ENCODE measurements at places on chromosomes 7 and 10. TPM values are rescaled to one million over a fixed set of nuclear protein-coding genes. Genes with fewer than 3 reads are reported as not detected.

The TEX36 gene
- not detected for polyA plus RNA-seq

DNA sequence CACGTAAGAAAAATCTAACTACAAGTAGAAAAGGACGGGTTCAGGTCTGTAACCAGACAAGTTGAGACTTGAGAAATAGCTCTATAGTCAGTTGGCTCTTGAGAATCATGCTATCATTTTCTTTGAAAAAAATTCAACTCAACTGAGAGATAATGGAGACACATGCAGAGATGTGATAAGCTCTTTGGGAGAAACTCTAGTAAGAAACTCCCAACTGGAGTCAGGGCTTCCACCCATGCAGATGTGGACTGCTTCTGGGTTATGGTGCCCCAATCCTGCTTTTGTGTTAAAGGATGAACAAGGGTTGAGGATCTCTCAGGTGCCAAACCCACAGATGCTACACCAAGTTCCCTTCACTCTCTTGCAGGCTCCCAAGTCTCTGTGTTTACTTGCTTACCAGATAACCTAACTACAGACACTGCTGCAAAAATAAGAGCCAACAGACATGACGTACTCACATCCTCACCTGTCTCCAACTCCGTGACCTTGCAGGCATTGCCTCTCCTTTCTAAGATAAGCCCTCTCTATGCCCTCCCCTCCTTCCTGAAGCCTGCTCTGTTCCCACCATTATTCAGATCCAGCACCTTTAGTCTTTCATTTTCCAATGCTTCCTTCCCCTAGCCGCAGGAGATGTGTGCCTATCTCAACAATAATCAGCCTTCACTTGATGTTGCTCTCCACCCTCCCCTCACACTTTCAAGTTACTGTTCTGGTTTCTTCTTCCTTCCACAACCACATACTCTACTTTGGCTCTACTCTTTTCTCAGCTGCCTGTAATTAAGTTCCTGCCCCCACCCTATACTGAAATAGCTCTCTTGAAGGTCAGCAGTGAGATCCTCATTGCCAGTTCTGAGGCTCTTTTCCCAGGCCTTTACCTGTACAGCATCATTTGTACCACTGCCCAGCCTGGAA lies 130.0 kb downstream of the ICA1 start:
- no peak for DNase-seq

DNA sequence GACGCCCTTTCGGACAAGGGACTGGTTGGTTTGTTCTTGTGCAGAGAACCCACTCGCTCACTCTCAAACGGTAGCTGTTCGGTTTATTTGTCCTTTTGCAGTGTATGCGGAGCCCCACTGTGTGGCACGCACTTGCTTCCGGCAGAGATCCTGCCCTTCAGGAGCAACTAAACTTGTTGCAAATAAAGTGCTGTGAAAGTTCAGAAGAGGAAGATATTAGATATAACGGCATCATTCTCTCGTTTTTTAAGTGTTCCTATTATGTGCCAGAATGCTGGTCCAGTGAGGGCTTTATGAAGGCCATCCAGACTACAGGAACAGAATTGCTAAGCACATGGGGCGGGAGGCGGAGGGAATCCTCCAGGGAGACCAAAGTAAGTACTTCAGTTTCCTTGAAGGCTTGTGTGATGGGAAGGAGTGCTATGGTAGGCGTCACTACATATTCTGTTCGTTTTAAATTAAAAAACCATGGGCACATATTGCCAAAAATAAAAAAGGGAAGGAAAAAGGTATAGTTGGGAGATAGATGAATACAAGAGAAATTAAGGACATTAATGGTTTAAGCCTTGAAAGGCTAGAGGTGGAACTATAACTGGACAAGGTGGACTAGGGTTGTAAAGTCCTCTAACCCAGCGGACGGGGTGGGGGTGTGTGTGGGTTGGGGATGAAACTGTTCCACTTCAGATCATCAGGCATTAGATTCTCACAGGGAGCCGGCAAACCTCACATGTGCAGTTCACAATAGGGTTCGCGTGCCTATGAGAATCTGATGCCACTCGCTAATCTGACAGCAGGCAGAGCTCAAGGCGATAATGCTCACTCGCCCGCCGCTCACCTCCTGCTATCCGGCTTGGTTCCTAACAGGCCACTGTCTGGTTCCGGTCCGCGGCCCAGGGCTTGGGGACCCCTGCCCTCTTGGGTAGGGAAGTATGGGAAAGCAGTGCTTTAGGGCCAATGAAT lies 704 bp upstream of the ERLIN1 start:
- DNase-seq: no peak

The SHTN1 gene
- 26.4 TPM for polyA plus RNA-seq

DNA sequence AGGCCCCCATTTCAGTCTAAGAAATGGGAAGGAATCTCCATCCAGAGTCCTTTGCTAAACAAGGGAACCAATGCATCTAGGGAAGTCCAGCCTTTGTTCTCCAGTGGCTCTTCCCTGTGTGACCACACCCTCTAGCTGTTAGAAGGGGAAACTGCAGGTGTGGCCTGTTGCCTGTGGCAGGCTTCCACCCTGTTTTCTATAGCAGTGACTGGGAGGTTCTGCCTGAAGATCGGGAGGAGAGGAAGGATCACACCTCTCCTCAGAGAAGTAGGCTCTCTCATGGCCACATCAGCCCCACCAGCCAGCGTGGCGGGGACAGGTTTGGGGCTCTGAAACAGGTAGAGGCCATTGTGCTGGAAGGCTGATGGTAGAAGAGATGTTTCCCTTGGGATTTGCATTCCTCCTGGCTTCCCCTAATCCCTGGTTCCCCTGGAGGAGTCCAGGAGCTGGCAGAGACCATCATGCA lies 47.7 kb upstream of the TRIM8 start:
- no peak for DNase-seq

DNA sequence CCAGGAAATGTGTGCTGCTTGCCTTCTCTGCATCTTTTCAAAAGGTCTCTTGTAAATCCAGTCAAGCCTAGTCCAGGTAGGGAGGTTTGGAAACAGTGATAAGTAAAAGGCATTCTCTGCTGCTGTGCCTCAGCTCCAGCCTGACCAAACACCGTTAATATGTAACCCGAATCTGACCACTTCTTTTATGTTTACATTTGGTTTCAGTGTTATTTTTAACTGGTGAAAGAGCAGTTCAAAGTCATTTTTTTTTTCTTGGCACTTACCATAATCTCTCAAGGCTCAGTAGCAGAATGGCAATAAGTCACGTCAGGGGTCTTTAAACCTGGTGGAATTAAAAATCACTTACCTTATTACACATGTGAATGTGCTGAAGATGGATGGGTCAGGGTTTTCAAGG lies 216.8 kb downstream of the PTEN start:
- no peak for DNase-seq

The PDCD11 gene
- polyA plus RNA-seq: 31.3 TPM

The CHCHD2 gene
- 257 TPM for polyA plus RNA-seq

- no peak for DNase-seq
Measured at GRCh38 chr10:97050205-97050745, 135.5 kb downstream of the SLIT1 start.

The PRSS2 gene
- not detected for polyA plus RNA-seq

DNA sequence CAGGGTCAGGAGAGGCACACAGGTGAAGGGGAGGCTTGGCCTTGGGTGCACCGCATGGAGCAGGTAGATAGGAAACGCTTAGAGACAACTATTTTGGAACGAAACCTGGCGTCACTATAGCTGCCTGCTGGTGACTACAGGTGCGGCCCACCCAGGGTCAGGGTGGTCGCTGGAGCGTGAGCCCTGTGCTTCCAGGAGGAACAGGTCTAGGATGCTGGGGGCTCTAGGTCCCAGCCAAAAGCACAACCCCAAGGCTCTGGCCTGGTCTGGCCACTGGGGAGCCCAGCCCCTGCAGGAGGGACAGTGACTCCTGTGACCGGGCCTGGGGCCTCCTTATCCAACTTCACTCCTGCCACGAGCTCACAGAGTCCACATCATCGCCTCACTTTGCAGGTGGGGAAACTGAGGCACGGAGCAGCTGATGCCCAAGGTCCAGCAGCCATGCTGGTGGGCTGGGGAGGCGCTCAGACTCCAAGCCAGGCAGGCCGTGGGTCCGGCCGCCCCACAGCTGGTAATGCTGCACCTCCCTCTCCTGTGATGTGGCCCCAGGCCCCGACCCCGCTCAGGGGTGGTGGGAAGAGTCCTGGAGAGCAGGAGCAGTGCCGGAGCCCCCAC lies 9.0 kb downstream of the LFNG start:
- no peak for DNase-seq

GRCh38 chr10:61992671-61993668 lies 91.5 kb downstream of the ARID5B start:
- DNase-seq: no peak

DNA sequence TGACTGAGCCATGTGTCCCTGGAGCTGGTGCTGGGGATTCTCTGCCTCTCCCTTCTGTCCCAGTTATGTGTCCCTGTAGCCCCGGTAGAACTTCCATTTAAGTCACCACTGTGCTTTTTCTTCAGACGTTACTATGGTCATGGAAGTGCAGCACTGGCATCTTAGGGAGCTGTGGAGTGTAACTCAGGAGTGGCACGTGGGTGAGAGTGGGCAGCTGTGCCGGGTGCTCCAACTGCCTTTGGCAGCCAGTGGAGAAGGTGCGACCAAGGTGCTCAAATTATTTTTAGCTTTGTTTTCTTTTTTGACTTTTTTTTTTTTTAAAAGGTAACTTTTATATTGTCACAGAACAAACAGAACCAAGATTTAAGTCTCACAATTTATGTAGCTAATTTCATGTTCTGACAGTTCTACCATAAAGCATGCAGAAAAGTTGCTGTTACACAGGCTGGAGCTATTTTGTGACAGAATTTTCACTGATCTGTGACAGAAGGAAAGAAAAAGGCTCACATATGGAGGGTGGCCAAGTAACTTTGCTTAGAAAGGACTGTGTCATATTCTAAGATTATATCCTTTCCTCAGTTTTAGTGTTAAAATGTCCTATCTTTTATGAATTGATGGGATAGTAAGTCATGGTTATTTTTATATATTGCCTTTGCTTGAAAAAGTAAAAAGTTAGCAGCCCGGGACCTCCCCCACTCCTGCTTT lies 73.9 kb downstream of the SH2D4B start:
- DNase-seq: no peak

The LYZL2 gene
- not detected for polyA plus RNA-seq

- DNase-seq: no peak
Measured at GRCh38 chr10:77190291-77190690, 447.3 kb downstream of the KCNMA1 start.

The AS3MT gene
- polyA plus RNA-seq: 19.5 TPM

The NAT16 gene
- not detected for polyA plus RNA-seq

DNA sequence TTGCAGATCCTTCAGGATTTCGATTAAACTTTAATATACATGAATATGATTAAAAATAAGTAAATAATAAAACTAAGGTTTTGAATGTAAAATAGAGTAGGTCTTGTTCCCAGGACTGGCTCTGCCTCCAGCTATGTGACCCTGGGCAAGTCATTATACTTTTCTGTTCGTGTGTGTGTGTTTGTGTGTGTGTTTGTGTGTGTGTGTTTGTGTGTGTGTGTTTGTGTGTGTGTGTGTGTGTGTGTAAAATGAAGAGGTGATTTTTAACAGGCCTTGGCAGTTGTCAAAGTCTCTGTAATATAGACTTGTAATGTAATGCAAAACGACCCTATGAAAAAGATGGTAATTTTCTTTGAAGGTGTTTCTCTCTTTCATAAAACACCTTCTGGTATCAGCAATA lies 79.2 kb downstream of the HGF start:
- no peak for DNase-seq

- DNase-seq: no peak
Measured at GRCh38 chr10:27241010-27241651, 534 bp upstream of the ACBD5 start.

GRCh38 chr10:119342335-119342734 lies 135.0 kb downstream of the GRK5 start:
- DNase-seq: no peak

DNA sequence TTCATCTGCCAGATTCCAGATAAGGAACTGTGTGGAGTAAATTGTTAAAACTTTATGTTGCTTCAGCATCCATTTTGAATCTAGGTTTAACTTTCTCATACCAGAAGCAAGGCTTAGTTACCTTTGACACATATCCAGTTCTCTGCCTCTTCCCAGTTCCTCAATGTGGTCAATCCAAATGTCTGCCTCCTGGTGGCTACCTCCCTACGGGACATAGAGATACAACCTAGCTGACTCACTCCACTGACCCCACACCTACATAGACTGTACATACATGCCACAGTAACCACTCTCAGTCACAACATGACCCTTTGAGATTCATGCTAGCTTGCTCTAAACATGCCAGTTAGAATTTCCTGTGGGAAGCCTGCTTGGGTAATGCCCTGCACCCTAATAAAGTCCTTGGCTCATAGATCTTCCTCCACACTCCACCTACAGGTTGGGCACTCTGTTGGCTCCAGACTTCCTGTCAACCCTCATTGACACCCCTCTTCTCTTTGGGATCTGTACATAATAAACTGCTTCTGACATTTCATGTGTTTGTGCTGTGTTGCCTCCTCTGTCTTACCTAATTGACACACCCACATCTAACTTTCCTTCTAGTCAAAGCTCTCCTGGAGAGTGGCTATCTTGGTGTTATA lies 278.1 kb downstream of the HTR7 start:
- no peak for DNase-seq

DNA sequence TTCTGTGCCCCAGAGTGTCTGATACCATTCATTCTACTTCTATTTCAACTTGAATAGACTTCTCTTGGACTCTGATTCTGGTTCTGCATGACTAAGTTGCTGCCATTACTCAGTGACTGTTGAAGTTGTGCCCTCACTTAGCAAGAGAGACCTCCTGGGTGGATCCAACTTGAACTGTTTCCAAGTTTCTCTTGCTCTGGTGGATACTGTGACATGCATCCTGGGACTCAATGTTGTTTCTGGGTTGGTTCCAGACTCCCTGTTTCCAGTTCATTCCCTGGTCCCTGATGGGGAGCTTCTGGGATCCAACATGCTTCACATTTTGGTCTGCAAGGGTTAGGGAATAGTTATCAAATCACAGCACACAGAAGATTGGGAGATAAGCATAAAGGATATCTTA lies 26.2 kb upstream of the PRPF18 start:
- no peak for DNase-seq

- no peak for DNase-seq
Measured at GRCh38 chr10:130864961-130865818, 446.3 kb downstream of the TCERG1L start.

- DNase-seq: no peak
Measured at GRCh38 chr10:34437906-34438305, 377.2 kb downstream of the PARD3 start.

DNA sequence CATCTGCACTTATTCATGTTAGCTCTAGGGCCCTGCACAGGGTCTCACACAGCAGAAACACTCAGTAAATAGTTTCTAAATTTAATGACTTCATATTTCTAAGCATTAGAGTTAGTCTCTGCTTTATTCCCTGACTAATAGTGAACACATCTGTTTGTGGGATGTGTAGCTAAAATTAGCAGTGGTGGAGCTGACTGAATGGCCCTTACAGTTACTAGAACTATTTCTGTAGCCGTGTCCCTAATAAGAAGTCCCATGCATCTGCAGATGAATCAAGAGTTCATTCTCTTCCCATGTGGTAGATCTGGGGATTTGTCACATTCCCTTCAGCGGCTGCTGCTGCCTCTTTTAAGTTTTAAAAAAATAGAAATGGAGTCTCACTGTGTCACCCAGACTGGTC lies 11.7 kb downstream of the MAP3K8 start:
- DNase-seq: no peak

The CALCR gene
- polyA plus RNA-seq: 1.1 TPM

The HK1 gene
- 54.3 TPM for polyA plus RNA-seq

The FGL2 gene
- 104 TPM for polyA plus RNA-seq

- DNase-seq: no peak
Measured at GRCh38 chr7:2873686-2874551, 29.8 kb upstream of the GNA12 start.

The CACNA2D1 gene
- polyA plus RNA-seq: 25.3 TPM

Measured in right renal cortex interstitium (tissue), 3 donors.